Hematopoietic multipotent progenitor cell (in vitro differentiated cells): ENCODE measurements at places on chromosomes 3 and 15.

GRCh38 chr15:47736143-47736786 is 19.0 kb downstream of the SEMA6D start:
- DNase-seq = no peak

- peak; percentile 87 for DNase-seq
Observed at GRCh38 chr3:27596334-27596841, 112.2 kb upstream of the SLC4A7 start.

DNA sequence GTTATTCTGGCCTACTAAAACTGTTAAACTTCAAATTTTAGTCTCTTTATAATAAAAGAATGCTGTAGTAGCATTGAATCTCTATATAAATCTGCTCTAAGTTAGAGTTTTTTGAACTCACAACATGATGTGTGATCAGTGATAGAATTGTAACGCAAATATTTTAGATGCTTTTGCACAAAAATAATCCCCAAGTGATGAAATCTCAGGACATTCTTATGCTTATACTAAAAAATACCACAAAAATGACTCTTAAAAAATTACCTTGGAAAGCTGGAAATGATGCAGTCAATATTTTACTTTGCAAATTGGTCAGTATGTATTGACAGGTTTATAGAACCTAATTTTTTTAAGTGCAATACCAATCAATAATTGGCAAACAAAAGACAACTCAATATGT is 375.3 kb downstream of the TBC1D5 start:
- DNase-seq = no peak

- no peak for DNase-seq
Observed at GRCh38 chr3:49641921-49642707, 32.0 kb upstream of the APEH start.

GRCh38 chr15:44033894-44034293 is 161.2 kb downstream of the FRMD5 start:
- DNase-seq = no peak

DNA sequence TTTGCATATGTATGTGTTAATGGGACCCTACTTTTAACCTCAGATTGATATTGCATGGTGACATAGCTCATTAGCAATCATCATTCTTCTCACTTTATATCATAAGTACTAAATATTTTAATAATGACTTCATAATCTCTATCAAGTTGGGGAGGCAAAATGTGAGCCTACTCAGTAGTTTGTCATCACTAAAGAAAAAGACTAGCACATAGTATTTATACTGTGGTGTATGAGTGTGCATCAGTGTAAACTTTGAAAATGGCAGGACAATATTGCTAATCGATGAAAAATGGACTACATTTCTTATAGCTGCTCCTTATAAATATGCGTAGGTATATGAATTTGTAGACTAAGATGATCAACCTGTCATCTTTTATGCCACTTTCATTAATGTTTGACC is 624.5 kb upstream of the ROBO2 start:
- no peak for DNase-seq

GRCh38 chr3:111073218-111073617 is 1.6 kb downstream of the NECTIN3 start:
- DNase-seq = no peak

DNA sequence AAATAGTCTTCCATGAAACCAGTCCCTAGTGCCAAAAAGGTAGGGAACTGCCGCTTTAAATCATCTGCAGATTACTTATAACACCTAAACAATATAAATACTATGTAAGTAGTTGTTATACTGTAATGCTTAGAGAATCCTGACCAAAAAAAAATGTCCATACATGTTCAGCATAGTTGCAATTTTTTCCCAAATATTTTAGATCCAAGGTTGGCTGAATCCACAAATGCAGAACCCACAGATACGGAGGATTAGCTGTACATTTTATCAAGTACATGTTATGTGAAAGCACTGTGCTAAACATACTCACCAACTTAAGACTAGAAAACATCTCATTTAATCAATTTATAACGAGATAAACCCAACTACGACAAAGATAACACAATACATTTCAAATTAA is 9.3 kb downstream of the MSL2 start:
- no peak for DNase-seq

DNA sequence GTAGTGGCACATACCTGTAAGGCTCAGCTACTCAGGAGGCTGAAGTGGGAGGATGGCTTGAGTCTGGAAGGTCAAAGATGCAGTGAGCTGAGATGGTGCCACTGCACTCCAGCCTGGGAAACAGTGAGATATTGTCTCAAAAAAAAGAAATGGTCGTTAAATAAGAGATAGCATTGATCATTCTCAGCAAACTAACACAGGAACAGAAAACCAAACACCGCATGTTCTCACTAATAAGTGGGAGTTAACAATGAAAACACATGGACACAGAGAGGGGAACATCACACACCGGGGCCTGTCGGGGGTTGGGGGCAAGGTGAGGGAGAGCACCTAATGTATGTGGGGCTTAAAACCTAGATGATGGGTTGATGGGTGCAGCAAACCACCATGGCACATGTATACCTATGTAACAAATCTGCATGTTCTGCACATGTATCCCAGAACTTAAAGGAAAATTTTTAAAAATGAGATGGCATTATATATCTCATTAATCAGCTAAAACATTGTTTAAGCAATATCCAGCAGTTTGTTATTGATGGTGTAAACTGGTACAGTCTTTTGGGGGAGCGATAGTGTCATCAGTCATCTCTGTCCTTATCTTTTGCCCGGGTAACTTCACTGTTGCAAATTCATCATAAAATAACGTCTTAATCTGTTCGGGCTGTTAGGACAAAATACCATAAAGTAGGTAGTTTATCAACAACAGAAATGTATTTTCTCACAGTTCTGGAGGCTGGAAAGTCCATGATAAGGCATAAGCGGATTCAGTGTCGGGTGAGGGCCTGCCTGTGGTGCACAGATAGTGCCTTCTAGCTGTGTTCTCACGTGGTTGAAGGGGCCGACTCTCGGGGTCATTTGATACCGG is 1.7 kb upstream of the MAN2A2 start:
- DNase-seq = peak; percentile 71

- no peak for DNase-seq
Observed at GRCh38 chr15:39269821-39270220, 311.1 kb upstream of the THBS1 start.

GRCh38 chr3:31223278-31223677 is 309.4 kb upstream of the STT3B start:
- DNase-seq = no peak

DNA sequence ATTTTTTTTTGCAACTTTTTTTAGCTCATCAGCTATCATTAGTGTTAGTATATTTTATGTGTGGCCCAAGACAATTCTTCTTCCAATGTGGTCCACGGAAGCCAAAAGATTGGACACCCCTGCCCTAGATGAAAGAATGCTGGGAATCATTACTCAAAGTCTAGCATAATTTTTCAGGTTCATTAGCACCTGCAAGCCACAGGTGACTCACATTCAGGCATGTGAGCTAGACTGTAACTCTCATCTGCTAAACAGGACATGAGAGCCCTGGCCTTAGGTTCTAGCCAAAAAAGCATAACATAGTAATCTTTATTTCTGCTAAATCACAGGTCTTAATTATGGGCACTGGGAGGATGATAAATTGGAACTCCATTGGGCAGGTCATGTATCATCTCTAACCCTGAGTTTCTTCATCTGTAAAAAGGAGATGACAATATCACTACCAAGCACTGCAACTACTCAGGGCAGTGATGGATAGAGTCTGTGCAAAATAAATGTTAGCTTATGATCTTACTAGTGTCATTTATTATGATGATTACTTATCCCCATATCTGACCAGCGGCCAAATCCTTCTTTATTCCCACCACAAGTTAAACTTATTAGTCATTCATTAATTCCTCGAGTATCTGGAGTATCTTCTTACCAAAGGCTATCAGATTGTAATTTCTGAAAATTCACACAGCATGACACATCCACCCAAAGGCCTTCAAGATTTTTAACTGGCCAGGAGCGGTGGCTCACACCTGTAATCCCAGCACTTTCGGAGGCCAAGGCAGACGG is 125.0 kb downstream of the PLD1 start:
- DNase-seq = no peak

DNA sequence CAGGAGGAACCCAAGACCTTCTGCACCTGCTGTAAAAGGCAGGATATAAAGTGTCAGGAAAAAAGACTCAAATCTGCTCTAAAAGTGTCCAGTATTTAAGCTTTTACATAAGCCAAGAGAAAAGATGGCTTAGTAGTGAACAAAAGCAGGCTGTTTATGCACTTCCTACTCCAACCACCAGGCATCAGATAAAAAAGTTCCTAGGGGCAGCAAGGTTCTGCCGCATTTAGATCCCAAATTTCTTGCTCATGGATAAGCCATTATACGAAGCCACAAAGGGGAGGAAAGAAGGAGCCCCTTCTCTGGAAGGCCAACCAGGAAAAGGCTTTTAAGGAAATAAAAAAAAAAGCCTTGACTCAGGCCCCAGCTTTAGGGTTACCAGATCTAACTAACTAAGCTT is 10.6 kb upstream of the SLC9C1 start:
- DNase-seq = no peak

DNA sequence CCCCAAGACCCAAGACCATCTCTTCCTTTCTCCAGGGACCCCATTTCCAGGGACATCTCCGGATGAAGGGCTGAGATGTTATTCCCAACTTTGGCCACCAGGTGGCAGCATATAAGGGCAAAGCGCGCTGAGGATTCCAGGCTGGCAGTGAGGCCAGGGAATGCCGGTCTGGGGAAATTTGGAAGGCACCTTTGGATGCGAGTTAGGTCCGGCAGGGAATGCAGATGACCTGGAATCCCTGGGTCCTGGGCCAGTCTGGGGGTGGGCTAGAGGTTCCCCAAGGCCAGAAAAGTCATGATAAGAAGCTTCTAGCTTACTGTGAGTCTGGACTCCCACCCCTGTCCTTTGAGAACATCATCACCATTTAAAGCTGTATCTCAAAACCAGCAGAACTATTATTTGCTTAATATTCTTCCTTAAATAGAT is 1.6 kb upstream of the CHST13 start:
- peak; percentile 17 for DNase-seq

DNA sequence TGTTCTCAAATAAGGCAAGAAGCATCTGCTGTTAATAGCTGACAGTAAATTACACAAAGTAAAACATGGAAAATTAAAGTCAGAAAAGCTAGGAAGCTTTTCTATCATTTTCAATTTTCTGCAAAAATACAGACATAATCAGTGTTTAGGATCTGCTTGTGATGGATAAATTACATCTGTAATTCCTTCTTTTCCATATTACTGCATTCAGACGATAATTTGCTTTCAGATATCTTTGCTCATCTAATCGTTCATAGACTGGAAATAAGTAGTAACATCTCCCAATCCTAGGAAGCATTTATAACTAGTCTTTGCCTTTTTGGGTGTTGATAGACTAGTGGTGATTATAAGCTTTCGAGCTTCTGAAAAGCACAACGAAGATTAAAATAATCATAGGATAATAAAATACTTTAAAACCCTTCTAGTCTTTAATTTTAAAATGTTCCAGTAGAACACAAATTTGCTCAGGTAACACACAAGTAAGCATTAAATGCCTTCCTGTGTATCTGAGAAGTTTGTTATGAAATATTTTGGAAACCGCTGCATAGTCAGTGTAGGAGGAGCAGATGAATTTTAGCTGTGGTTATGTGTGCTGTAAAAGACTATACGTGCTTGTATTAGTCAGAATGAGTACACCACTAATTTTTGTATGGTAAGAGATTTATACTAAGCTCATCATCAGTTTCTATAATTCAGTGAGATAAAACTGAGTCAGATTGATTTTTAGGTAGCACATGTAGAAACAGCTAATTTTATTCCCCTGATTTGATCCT is 41.0 kb downstream of the MBNL1 start:
- DNase-seq = no peak

GRCh38 chr15:85625166-85625830 is 169.4 kb downstream of the KLHL25 start:
- no peak for DNase-seq

DNA sequence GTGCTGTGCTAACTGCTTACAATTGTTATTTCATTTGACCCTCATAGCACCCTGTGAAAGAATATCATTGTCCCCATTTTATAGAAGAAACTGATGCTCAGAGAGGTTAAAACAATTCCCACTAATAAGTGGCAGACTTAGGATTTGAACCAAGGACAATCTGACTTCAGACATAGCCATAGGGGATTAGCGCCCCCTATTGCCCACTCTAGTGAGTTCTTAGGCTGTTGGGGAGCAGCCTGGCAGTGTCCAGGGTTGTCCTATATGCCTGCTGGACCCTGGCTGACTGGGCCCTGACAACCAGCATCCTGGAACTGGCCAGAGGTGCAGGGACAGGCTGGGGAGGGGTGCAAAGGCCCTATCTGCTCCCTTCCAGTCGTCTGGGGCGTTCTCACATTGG is 15.4 kb downstream of the DPH3 start:
- DNase-seq = peak; percentile 21

- no peak for DNase-seq
Observed at GRCh38 chr15:49239105-49239504, 69.1 kb downstream of the GALK2 start.

DNA sequence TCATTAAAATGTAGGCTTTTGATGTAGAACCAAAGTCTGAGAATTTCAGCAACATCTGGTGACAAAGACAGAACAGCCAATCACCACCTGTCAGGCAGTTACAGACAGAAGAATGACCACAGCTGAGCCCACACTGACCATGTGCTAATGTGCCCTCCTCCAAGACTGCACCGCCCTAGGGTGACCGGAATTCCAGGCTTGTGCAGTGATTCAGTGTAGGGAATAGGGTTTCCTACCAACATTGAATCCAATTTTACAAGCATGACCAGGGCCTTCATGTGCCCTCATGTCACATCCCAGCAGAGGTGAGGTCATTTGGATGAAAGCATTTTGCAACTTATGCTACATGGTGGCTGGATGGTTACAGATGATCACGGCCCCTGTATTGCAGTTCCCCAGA is 412.5 kb downstream of the SOX2 start:
- DNase-seq = no peak

DNA sequence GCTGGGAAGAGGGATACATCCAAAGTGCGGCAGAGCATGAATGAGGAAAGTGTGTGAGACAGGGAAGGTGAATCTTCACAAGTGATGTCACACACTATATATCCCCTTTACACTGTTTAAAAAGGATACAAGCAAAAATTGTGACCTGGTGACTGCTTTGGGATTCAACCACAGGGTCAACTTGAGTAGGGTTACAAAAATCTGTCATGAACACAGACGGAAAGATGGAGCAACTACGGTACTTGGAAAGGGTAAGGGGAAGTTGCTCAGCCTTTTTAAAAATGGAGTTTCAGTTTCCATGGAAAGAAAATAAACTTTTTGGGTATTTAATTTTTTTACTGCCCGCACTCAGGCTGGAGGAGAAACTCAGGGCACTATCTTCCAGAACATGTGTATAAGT is 60.3 kb downstream of the B3GNT5 start:
- no peak for DNase-seq

GRCh38 chr15:36358523-36358922 is 220.9 kb upstream of the CDIN1 start:
- DNase-seq = no peak

GRCh38 chr3:55942868-55943267 is 455.8 kb upstream of the WNT5A start:
- no peak for DNase-seq

GRCh38 chr3:181457190-181457589 is 254.5 kb upstream of the SOX2 start:
- DNase-seq = no peak

- DNase-seq = no peak
Observed at GRCh38 chr3:53806182-53807116, 39.8 kb downstream of the CHDH start.

GRCh38 chr15:71328453-71328852 is 213.2 kb downstream of the THSD4 start:
- DNase-seq = no peak

- no peak for DNase-seq
Observed at GRCh38 chr3:127193341-127193740, 410 bp downstream of the PRR23E start.

GRCh38 chr15:70466895-70467529 is 296.3 kb downstream of the UACA start:
- DNase-seq = no peak
